Naive thymus-derived CD4-positive, alpha-beta T cell (primary cell): ENCODE measurements at places on chromosomes 5 and 9.

- H3K27me3 ChIP-seq = peaks cover 4% of the 10 kb centered on the region
- H3K4me3 ChIP-seq = no peak overlapping the region
- DNase-seq = no peak
- H3K4me1 ChIP-seq = peaks cover 23% of the 10 kb centered on the region
Measured at GRCh38 chr9:127008076-127008475, 93.5 kb downstream of the RALGPS1 start.

DNA sequence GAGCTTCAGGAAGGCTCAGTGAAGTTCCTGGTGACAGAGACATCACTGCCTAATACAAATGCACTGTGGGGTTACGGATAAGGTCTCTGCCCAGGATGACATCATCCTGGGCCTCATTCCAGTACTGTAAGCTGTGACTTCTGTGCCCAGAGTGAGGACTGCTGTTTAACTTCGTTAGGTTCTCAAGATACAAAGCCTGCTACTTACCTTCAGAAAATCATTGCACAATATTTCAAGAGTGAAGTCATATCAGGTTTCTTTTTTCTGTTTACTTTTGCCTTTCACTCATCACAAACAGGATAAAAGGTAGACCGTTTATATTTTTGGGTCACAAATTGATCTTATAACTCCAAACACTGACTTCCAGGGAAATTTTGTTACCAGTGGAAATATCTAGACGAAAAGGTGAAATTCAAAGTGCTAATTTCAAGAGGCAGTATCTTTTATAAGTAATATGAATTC lies 241.2 kb downstream of the PIK3R1 start:
- no peak overlapping the region for H3K27ac ChIP-seq
- H3K36me3 ChIP-seq = no peaks in the 10 kb centered on the region
- H3K4me3 ChIP-seq = no peak overlapping the region
- no peak for DNase-seq
- peaks cover 5% of the 10 kb centered on the region for H3K4me1 ChIP-seq

DNA sequence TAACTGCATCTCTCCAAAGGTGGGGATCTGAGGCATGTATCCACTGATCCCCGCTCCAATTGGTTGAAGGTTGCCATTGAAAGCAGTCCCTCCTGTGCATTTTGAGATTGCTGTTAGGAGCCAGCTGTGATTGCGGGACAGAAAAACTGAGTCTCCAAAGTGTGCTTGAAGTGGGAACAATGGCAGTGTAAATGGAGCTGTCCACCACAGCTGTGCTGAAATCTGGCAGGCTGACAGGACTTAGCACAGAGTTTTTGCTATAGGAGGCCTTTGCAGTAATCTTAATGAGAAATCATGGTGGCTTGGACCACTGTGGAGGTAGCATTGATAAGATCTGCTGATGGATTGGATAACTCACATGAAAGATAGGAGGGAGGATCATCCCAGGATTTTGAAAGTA lies 3.3 kb downstream of the RNF20 start:
- H3K4me1 ChIP-seq = peaks cover 24% of the 10 kb centered on the region
- no peak overlapping the region for H3K27ac ChIP-seq
- DNase-seq = peak; percentile 12
- H3K27me3 ChIP-seq = no peaks in the 10 kb centered on the region
- H3K4me3 ChIP-seq = no peak overlapping the region

- H3K4me1 ChIP-seq = peaks cover 36% of the 10 kb centered on the region
- H3K27ac ChIP-seq = peak overlapping the region; percentile 77
- no peaks in the 10 kb centered on the region for H3K27me3 ChIP-seq
- H3K4me3 ChIP-seq = peak overlapping the region; percentile 66
Measured at GRCh38 chr9:129237164-129237611, 59.1 kb upstream of the IER5L start.

DNA sequence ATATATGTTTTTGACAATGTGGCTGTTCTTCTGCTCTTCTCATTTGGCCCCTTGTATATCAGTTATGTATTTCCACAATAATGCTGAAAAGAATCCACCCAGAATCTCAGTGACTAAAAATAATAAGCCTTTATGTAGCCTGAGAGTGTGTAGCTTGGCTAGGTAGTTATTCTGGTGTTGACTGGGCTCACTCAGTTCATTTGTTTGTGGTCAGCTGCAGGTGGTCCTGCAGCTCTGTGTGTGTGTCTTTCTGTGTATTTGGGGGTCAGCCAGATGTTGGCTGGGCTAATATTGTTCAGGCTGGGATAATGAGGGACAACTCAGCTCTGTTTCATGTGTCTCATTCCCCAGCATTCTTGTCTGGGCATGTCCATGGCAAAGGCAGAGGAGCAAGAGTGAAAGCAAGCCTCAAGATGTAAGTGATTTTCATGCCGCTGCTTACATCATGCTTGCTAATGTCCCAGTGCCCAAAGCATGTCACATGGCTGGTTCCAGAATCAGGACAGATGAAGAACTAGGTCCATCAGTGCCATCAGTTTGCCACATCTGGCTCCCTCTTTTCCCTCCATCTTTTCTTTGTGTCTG lies 162.8 kb downstream of the KCTD16 start:
- no peaks in the 10 kb centered on the region for H3K4me1 ChIP-seq
- no peak for DNase-seq
- no peaks in the 10 kb centered on the region for H3K27me3 ChIP-seq
- H3K4me3 ChIP-seq = no peak overlapping the region
- H3K27ac ChIP-seq = no peak overlapping the region

GRCh38 chr5:36786448-36787012 lies 90.0 kb upstream of the NIPBL start:
- H3K27ac ChIP-seq = no peak overlapping the region
- H3K27me3 ChIP-seq = peaks cover 3% of the 10 kb centered on the region
- no peak overlapping the region for H3K4me3 ChIP-seq
- no peaks in the 10 kb centered on the region for H3K4me1 ChIP-seq
- no peak for DNase-seq

DNA sequence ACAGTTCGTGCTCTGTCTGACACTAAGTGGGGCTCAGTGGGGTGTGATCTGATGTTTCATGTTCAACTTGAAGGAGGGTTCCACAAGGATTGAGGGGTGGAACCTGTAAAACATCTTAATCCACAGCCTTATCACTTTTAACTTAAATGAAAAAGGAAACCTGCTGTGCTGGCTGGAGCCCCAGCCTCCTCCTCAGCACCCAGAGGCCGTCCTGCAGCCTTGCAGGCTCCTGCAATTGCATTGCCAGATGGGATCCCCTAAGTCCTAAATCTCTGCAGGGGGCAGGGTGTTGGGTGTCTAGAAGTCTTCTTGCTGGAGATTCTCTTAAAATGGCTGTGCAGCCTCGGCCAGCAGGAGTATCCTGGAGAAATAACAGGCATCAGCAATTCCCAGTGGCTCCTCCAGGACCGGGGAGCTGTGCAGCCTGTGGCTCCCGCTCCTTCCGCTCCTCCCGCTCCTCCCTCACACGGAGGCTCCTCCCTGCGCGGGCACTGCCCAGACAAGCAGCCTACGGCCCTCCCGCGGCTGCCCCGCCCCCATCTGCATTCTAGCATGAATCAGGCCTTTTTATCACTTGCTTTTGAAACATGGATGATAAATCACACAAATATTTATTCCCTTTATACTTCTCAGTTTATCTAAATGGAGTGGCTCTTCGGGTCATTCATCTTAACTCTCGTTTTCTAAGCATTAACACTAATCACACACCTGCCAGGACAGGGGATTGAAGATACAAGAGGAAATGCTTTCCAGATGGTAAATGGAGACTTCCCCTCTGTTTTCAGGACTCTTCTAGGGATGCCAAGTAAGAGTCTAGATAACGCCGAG lies 131.0 kb downstream of the ADAMTS16 start:
- DNase-seq = no peak
- H3K4me1 ChIP-seq = no peaks in the 10 kb centered on the region
- H3K36me3 ChIP-seq = no peaks in the 10 kb centered on the region
- no peak overlapping the region for H3K4me3 ChIP-seq
- no peaks in the 10 kb centered on the region for H3K27me3 ChIP-seq
- no peak overlapping the region for H3K27ac ChIP-seq

DNA sequence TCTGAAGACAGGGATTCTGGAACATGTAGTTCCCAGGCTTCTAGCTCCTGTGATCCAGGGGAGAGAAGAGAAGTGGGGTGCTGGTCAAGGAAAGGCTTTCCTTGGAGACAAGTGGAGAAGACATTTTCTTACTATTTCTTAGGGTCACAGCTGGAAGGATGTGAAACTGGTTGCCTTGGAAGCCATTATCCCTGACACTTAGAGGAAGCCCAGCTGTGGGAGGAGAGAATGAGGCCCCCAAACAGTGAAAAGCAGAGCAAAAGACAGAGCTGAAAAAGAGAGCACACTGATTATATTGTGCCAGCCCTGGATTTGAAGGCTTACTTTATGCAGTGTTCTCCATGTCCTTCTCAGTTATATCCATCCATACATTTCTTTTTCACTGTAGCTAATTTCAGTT lies 17.5 kb upstream of the SHB start:
- DNase-seq = no peak
- no peaks in the 10 kb centered on the region for H3K4me1 ChIP-seq
- H3K4me3 ChIP-seq = no peak overlapping the region
- H3K36me3 ChIP-seq = no peaks in the 10 kb centered on the region
- H3K27ac ChIP-seq = no peak overlapping the region

GRCh38 chr9:22169243-22169642 lies 160.1 kb upstream of the CDKN2B start:
- DNase-seq = no peak
- no peak overlapping the region for H3K27ac ChIP-seq
- no peaks in the 10 kb centered on the region for H3K36me3 ChIP-seq
- no peaks in the 10 kb centered on the region for H3K4me1 ChIP-seq
- H3K4me3 ChIP-seq = no peak overlapping the region

GRCh38 chr9:96199006-96199405 lies 103.0 kb downstream of the HSD17B3 start:
- H3K4me3 ChIP-seq = no peak overlapping the region
- H3K27me3 ChIP-seq = no peaks in the 10 kb centered on the region
- DNase-seq = no peak
- H3K4me1 ChIP-seq = no peaks in the 10 kb centered on the region
- no peak overlapping the region for H3K27ac ChIP-seq

DNA sequence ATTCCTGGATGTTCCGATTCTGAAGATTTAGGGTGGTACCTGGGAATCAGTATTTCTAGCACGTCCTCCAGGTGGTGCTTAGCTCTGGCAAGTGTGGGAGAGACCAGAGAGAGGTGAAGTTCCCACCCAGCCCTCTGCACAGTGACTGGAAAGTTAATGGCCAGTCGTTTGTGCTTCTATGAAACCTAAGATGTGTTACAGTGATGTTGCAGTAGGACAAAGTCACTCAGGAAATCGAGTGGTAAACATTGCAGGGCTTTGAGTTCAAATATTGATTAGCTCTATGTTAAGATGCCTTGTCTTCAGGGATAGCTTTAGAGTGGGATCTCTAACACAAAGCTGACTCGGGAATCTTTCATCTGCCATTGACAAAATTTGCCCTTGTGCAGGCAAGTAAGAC lies 55.6 kb downstream of the PIK3R1 start:
- H3K36me3 ChIP-seq = no peaks in the 10 kb centered on the region
- peak overlapping the region; percentile 2 for H3K4me3 ChIP-seq
- no peaks in the 10 kb centered on the region for H3K27me3 ChIP-seq
- no peak overlapping the region for H3K27ac ChIP-seq
- DNase-seq = no peak
- H3K4me1 ChIP-seq = peaks cover 77% of the 10 kb centered on the region

GRCh38 chr9:73237140-73237539 lies 85.5 kb downstream of the ANXA1 start:
- H3K4me1 ChIP-seq = no peaks in the 10 kb centered on the region
- no peak overlapping the region for H3K4me3 ChIP-seq
- H3K27me3 ChIP-seq = peaks cover 4% of the 10 kb centered on the region

GRCh38 chr9:114116126-114116747 lies 17.1 kb upstream of the KIF12 start:
- no peak overlapping the region for H3K27ac ChIP-seq
- no peak for DNase-seq
- no peak overlapping the region for H3K4me3 ChIP-seq
- H3K36me3 ChIP-seq = no peaks in the 10 kb centered on the region

DNA sequence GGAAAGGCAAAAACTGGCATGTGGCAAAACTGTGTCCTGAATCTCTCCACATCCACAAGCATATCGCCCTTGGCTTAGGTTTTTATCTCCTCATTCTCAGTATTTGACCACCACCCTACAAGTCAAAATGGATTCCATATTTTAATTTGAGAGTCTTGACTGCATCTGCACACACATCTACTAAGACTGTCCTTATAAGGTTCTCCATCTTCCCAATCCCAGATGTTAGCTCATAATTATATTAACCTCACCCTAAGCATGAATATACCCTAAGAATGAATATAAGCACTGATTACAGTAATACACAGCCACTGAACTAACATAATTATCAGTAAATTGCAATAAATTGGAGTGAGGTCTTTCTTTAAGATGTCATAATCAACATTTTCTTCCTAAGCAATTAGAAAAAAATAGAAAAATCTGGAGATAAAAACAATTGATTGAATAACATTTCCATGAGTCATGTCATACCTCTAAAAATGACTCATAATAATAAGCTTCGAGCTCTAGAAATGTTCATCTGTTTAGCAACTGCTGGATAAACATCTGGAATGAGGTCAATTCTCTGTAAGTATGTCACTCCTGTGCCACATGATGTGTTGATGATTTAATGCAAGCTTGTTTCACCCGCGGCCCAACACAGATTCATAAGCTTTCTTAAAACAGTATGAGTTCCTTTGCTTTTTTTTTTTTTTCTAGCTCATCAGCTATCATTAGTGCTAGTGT lies 39.9 kb upstream of the PAM start:
- H3K27ac ChIP-seq = no peak overlapping the region
- DNase-seq = no peak
- no peaks in the 10 kb centered on the region for H3K4me1 ChIP-seq
- H3K4me3 ChIP-seq = no peak overlapping the region

GRCh38 chr5:16493261-16493660 lies 27.7 kb upstream of the ZNF622 start:
- no peak overlapping the region for H3K27ac ChIP-seq
- H3K36me3 ChIP-seq = no peaks in the 10 kb centered on the region
- DNase-seq = no peak
- no peaks in the 10 kb centered on the region for H3K27me3 ChIP-seq
- no peak overlapping the region for H3K4me3 ChIP-seq

- peak overlapping the region; percentile 55 for H3K27ac ChIP-seq
- no peak for DNase-seq
- H3K4me3 ChIP-seq = no peak overlapping the region
- no peaks in the 10 kb centered on the region for H3K27me3 ChIP-seq
- H3K36me3 ChIP-seq = no peaks in the 10 kb centered on the region
Measured at GRCh38 chr5:119358901-119359603, 3.2 kb downstream of the TNFAIP8 start.

- H3K36me3 ChIP-seq = no peaks in the 10 kb centered on the region
- DNase-seq = no peak
- H3K27ac ChIP-seq = no peak overlapping the region
- no peaks in the 10 kb centered on the region for H3K27me3 ChIP-seq
Measured at GRCh38 chr5:96175090-96175489, 213.4 kb upstream of the ELL2 start.

DNA sequence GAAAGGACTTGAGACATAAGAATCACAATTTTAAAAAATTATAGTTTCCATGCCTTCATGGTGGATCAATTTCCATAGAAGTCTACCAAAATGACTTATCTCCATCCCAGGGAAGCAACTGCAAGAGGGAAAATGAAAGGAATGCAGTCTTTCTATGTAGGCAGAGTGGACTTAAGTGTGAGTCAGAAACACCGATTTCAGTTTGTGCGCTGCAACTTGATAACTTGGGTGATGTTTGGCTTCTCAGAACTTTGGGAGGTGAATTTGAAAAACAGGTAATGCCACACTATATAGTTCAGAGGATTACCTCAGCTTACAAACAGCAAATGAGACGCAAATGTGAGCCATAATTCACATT lies 708 bp upstream of the CSNK1G3 start:
- no peaks in the 10 kb centered on the region for H3K27me3 ChIP-seq
- H3K27ac ChIP-seq = peak overlapping the region; percentile 75
- DNase-seq = no peak
- H3K4me1 ChIP-seq = peaks cover 22% of the 10 kb centered on the region
- H3K36me3 ChIP-seq = no peaks in the 10 kb centered on the region

GRCh38 chr5:132388244-132389050 lies 18.9 kb downstream of the SLC22A5 start:
- DNase-seq = no peak
- no peaks in the 10 kb centered on the region for H3K36me3 ChIP-seq
- H3K4me1 ChIP-seq = peaks cover 15% of the 10 kb centered on the region
- H3K4me3 ChIP-seq = no peak overlapping the region
